Activated T-helper 1 cell treated with anti-CD3 and anti-CD28 coated beads, Interleukin-12 subunit alpha, Interleukin-12 subunit beta, Interleukin-2, Interleukin-4 antibody, amounts not matched to agents 30 ng/mL and 10 ng/mL and 1 ng/mL, durations not matched to agents 14 hours and 24 hours and 36 hours (primary cell): ENCODE measurements at places on chromosomes 2 and 18. TPM values are rescaled to one million over a fixed set of nuclear protein-coding genes. Genes with fewer than 3 reads are reported as not detected.

SFT2D3 gene
- 6.6 and 7.1 TPM in 2 replicates for total RNA-seq

ZEB2 gene
- 25.1 and 27.8 TPM in 2 replicates for total RNA-seq

DNA sequence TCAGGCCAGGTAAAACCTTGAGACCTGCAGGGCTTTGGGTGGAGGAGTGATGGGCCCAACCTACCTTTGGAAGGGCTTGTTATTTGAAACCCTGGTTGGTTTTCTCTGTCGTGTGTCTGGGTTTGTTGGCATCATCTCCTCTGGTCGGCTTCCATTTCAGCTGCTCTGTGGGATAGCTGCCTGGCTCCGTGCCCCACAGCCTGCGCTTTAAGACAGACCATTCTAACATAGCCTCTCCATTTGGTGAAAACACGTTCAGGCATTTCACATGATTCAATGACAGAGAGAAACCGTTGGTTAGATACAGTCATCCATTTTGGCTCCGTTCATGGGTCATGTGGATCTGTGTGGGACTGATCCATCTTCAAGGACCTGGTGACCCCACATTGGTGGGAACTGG is 37.0 kb upstream of the LYPD6B start:
- no peak for DNase-seq

GRCh38 chr2:46167406-46167805 is 129.8 kb upstream of the EPAS1 start:
- DNase-seq, result no peak

GRCh38 chr2:199979398-199979797 is 24.0 kb downstream of the MAIP1 start:
- DNase-seq, result no peak

DNA sequence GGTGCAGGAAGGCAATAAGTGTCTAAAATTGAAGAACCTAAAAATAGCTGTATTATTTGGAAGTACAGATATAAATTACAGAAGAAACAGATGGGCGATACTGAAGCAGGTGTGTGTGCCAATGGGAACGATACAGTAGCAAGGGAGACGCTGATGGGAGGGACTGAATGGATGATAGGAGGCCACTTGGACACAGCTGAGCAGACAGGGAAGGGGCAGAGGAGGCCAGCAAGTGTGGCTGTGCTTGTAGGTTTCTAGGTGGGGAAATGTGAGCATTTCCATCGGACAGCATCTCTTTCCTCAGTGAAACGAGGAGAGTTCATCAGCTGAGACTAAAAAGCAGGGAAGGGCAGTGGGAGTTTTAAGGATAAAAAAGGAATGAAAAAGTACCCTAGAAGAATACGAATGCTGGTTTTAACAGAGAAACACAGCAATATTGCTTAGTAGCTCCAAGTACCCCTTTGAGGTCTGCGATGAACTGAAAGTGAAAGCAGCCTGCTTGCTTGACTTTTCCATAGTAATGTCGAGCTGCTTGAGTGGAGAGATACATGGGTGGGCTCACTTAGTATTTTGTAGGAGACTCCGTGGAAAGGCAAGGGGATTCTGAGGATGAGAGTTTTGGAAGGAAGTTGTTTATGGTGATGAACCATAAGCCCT is 91.7 kb upstream of the EPC2 start:
- peak; percentile 32 for DNase-seq
